Effector memory CD4-positive, alpha-beta T cell (primary cell): ENCODE measurements at places on chromosomes 6 and 20.

DNA sequence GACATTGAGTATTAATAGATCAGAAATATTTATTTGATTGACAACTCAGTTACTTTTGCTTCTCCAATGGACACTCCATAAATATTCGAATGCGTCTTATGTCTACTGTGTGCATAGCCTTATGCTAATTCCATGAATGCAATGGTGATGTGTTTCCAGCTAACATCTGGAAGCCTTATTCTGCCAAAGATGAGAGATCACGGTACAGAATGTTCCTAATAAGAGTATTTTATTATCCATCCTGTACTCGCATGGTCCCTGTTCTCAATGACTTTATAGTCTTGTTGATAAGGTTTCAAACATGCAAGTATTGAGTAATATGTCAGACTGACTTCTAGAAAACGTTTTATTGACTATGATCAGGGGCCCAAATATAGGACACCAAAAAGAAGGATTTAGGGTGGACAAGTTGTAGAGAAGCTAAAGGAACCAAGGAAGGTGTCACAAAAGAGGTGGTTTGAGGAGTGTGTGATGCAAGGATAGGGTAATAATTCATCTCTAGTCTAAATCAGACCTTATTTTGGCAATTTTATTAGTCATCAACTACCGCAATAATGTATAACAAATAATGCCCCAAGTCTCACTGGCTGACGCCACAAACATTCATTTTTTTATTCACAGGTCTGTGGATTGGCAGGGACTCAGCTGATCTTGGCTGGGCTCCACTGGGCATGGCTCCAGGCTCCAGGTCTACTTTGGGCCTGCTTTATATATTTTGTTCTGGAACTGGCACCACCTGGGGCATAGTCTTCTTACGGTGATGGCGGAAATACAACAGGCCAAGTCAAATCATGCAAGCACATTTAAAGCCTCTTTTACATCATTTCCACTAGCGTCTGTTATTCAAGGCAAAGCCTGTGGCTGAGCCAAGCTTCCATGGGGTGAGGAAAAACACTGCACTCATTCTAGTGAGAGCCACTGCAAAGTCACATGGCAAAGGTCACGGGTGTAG lies 24.5 kb upstream of the CD83 start:
- no peak for DNase-seq

- DNase-seq: no peak
Measured at GRCh38 chr6:96522465-96523009, 931 bp downstream of the UFL1 start.

DNA sequence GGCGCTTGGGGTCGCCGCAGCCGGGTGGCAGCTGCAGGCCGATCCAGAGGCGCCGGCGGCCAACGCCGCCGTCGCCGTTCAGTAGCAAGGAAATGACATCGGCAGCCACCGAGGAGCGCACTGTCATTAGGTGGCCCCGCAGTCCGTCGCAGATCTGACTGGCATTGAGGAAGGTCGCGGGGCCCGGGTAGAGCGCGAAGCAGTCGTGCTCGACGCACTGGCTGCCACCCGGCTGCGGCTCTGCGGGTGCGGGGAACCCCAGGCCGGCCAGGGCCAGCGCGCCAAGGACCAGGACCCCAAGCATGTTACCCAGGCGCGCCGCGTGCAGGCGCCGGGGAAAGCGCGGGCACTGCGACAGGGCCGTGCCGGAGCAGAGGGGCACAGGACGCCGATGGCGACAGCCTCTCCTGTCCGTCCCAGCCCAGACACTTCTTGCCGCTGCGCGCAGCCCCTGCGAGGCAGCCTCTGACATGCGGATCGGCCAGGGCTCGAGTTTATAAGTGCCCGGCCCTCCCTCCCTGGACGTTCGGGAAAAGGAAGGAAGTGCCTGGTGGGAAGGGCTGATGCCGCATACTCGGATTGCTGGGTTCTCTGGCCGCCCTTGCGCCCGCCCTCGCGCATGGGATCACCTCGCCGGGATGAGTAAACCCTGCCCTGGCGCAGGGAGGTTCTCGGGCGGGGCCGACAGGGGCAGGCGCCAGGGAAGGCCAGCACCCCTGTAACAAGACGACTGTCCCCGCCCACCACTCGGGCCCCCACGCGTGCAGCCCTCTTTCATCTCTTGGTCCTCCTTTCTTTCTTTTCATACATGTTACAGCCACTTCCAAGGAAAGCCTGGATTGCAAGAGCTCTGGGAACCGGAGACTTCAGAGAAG lies at the start of gene THBD:
Gene THBD (minus strand): TSS at position 472 of the 875 bp plus-strand sequence. CDS start 168 bp downstream, at position 304.
- no peak for DNase-seq

GRCh38 chr6:56335726-56336125 lies 88.3 kb upstream of the COL21A1 start:
- DNase-seq: no peak

DNA sequence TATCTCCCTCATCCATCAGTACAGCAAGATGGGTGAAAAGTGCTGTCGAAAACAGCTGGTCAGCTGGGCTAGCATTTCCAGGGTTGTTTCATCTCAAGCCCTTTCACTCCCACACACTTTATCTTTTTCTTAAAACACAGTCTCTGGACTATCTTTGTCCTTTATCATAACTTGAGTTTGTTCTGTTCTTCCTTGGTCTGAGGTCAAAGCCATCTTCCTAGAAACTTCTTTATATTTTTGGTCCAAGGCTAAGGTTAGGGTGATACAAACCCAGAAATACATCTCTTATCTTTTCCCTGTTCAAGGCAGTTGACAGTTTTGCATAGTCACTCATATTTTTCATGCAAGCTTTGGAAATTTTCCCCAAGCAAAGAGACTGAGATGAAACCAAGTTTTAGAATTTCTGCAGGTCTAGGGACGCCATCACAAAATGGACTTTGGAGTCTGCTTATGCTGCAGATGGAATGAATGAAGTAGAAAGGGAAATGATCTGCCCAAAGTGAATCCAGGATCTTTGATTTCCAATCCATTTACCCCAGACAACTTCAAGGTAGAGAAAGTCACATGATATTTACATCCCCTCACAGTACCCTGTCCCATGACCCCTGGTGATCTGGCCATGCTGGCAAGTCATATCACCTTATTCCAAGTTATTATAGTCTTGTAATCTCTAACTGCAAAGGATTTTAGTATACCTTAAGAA lies 297.0 kb downstream of the ZNF217 start:
- no peak for DNase-seq

DNA sequence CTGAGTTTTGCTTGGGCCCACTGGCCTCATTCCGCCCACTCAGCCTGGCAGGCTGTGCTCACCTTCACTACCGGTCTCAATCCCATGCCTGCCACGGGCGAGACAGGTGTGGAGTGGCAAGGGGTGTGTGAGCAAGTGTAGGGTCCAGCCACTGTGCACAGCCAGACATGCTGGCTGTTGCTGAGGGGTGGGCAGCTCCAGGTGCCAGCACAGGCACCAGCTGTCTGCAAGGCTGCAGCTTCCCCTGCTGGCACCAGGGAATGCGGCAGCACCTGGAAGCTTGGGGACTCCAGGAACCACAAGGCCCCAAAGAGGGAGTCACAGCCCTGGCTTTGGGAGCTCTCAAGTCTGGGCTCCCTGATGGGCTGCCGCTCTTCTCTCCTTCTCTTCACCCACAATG lies 372.7 kb downstream of the CBLN4 start:
- no peak for DNase-seq

- no peak for DNase-seq
Measured at GRCh38 chr6:155678361-155678760, 222.7 kb upstream of the NOX3 start.

DNA sequence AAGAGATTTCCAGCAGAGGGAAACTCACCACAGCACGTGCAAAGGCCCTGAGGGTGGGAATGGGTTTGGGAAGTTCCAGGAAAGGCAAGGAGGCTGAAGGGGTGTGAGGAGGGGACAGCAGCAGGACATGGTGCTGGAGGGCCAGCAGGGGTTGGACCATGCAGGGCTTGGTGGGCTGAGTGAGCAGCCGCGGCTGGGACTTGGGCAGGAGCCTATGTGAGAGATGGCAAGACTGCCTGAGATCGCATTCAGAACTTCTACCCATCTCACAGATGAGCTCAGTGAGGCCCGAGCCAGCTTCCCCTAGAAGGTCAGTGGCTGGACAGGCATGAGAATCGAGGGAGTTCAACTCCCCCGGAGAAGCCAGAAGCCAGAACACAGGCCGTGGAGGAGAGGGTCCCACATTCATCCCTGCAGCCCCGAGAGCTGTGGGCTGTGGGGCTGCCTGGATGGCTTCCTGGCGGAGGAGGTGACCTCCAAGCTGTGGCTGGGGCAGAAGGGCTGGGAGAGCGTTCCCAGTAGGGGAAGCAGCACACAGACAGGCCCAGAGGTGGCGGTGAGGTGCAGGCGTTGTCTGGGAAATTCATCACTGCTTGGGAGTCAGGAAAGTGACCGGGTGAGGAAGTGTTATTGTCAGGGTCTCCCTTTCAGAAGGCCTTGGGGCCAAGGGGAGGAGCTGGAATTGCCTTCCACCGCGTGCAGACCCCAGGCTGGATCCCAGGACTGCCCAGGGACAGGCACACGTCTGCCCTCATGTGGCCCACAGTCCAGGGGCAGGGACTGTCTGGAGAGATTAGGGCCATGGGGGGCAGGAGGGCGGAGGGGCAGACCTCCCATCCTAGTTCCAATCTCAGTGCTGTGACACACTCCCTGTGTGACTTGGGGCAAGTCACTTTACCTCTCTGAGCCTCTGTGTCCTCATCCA lies 103.8 kb downstream of the CEBPB start:
- no peak for DNase-seq

- no peak for DNase-seq
Measured at GRCh38 chr6:89359561-89359960, 7.0 kb upstream of the UBE2J1 start.

GRCh38 chr6:116363759-116364158 lies 7.0 kb upstream of the DSE start:
- no peak for DNase-seq
